BJ (cell line): ENCODE measurements at places on chromosomes 5 and 9.

DNA sequence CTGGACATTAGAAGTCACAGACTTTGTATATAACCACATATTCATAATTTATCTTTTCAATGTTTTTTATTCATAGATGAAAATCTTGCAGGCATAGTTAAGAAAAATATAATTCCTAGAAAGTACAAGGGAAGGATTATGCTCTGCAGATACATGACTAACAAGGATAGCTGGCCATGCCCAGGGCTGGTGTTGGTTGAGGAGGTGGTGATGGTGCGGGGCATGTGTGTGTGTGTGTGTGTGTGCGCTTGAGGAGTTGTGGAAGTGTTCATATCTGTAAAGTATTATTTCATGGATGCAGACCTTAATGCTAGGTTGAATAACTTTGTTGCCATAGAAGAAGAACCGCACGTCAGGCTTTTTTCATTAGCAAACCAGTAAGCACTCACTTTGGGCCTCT is 1.3 kb downstream of the S1PR3 start:
- DNase-seq: no peak

DNA sequence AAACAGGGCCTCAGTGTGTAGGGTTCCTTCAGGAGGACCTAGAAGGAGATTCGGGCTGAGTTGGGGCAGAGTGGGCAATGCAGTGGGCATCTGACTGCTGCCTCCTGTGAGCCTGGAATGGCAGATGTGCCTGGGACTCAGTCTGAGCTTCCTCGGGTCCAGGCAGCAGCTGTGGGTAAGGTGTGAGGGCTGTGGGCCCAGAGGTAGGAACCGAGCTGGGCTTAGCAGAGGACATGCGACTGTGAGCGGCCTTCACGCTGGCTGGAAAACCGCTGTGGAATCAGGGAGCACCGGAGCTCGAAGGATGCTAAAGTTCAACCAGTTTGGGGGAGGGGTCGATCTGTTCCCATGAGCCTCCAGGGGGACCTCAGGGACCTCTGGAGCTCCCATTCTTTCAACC is 137.0 kb downstream of the PAX5 start:
- DNase-seq: no peak

DNA sequence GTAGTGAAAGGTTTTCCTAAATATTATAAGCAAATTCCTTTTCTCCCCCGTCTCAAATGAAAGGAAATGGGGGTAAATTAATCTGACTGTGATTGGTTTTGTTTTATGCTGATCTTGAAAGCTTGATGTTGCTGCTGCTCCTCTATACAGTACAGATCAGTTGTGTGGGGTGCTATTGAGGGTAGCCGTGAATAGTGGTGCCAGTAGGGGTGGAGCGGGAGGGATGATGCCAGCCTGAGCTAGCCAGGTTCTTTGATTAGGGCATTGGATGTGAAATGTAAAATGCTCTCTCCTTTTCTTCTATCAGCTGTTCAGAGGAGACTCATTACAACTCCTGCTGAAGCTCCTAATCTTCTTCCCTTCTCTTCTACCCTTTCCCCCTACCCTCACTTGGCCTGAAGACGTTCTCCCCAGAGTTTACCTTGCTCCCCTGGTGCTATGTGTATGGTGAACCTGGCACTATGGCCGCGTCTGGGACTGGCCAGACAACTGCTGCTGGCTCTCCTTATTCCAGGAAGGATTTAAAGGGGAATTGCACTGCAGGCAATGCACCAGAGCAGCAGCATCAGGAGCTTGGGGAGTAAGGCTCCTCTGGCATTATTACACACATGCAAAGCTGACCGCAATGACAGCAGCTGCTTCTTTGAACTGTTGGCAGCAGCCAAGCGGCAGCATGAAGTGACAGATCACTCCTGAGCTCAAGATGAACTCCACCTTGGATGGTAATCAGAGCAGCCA is 566 bp downstream of the GPR21 start:
- DNase-seq: no peak

GRCh38 chr5:76022611-76023010 is 60.6 kb upstream of the SV2C start:
- no peak for DNase-seq

- no peak for DNase-seq
Observed at GRCh38 chr5:131607418-131607817, 27.6 kb downstream of the RAPGEF6 start.

DNA sequence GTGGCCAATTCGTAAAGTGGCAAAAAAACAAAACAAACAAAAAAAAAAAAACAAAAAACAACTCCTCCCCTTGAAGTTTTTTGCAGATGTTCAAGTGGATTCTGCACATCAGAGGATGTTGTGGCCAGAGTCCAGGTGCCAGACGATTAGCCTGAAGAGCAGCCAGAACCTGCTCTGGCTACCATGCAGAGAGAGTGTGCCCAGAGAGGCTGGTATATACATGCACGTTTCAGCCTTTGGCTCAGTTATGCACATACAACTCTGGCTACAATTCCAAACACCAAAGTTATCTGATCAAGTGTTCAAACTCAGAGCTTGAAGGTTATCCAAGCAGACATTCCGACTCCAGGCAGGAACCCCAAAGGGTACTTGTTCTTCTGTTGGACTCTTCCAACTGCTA is 34.7 kb downstream of the GGTA1 start:
- DNase-seq: no peak
